ENCODE measurements at places on chromosomes 6 and 20.

- DNase-seq, result no peak
Observed at GRCh38 chr6:20170455-20171148, 41.7 kb downstream of the MBOAT1 start.

- DNase-seq, result no peak
Observed at GRCh38 chr6:51495096-51495495, 592.3 kb downstream of the PKHD1 start.

DNA sequence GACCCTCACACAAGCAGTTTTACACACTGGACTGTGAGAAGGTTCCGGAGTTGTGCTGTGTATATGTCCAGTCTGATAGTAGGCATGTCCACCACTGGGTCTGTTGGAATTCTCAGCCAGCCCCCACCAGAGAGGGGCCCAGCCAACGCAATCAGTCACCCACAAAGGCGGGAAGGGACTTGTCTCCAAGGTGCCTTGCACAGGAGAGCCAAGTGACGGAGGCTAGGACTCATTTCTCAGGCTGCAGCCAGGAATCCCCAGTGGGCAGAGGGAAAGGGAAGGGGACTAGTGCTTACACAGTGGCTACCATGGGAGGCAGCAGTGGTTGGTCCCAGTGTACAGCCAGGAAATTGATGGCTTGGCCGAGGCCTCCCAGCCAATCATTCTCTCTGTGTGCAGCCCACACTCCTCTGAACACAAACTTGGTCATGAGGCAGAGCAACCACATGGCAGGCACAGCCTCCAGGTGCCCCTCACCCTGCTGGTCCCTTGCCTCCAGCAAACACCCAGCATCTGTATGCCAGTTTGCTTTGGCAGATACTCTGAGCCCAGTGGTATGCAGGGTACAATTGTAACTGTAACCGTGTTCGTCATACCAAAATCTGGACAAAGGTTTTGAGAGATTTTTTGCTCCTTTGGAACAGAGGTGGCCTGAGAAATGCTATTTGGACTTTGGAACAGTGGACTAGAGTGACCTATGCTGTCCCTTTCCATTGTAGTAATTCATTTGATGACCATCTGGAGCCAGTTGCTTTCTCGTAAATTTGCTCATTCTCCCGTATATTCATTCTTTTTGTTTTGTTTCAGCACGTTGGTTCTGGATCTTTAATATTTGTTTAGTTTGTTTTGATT, 72.9 kb upstream of the MYL9 start:
- no peak for DNase-seq

- DNase-seq, result no peak
Observed at GRCh38 chr6:56314683-56315523, 67.5 kb upstream of the COL21A1 start.

DNA sequence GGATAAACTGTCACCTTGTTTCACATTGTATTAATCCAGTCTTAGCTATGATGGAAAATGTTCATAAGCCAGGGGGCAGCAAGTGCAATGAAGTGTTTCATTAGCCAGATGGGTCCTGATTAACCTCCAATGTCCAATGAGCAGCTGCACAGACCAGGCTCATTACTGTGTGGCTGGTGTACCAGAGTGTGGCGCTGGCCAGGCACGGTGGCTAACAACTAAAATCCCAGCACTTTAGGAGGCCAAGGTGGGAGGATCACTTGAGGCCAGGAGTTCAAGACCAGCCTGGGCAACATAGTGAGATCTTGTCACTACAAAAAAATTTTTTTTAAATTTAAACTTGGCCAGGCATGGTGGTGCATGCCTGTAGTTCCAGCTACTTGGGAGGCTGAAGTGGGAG, 201.7 kb upstream of the FOXQ1 start:
- no peak for DNase-seq

DNA sequence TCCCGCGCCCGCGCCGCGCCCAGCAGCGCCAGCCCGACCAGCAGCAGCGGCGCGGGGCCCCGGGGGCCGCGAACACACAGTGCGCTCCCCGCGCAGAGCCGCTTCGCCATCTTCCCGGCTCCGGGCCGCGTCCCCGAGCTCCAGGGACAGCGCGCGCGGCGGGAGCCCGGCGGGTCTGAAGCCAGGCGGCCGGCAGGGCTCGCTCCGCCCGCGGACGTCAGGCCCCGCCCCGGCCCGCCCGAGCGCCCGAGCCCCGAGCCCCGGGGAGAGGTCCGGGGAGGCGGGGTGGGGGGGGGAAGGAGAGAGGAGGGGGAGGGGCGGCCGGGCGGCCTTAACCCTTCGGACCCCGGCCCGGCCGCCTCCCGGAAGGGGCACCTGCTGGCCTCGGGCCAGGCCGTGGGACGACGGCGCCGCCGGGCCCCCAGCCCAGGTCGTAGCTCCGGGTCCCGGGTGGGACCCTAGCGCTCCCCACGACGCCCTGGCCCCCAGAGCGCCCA, at the start of gene LAMA5:
Gene LAMA5 (minus strand): TSS at position 177 of the 497 bp plus-strand sequence. CDS start 67 bp downstream, at position 110.
- DNase-seq, result no peak

- DNase-seq, result no peak
Observed at GRCh38 chr6:144190593-144190992, 40.3 kb downstream of the STX11 start.

GRCh38 chr6:167351656-167352345, 26.9 kb downstream of the TTLL2 start:
- no peak for DNase-seq

DNA sequence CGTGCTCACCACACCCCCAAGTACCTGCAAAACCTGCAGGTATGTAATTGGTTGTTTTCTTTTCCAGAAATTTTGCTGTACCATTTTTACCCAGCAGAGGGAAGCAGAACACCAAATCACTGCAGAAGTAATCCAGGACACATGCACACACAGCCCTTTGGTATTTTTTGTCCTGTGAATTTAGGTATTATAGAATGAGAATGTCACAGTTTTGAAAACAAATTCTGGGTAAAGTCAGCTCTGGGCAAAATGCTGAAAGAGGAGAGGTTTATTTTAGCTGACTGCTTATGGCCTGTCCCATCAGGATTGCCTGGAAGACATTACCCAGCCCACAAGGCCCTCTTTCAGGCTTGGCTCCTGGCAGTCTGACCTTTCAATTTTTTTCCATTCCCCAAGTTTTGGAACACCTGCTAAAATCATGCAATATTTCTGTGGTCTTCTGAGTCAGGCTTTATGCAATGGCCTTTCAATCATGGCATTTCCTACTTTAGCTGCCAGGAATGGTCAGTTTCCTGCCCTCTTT, 3.5 kb upstream of the EFHC1 start:
- peak; percentile 64 for DNase-seq

- no peak for DNase-seq
Observed at GRCh38 chr6:113411011-113411410, 446.1 kb upstream of the MARCKS start.

GRCh38 chr6:51266604-51267003, 447.9 kb downstream of the TFAP2B start:
- no peak for DNase-seq

- peak; percentile 48 for DNase-seq
Observed at GRCh38 chr20:49888212-49889000, 26.9 kb downstream of the SPATA2 start.

- DNase-seq, result no peak
Observed at GRCh38 chr6:147133669-147134068, 70.5 kb upstream of the STXBP5 start.

DNA sequence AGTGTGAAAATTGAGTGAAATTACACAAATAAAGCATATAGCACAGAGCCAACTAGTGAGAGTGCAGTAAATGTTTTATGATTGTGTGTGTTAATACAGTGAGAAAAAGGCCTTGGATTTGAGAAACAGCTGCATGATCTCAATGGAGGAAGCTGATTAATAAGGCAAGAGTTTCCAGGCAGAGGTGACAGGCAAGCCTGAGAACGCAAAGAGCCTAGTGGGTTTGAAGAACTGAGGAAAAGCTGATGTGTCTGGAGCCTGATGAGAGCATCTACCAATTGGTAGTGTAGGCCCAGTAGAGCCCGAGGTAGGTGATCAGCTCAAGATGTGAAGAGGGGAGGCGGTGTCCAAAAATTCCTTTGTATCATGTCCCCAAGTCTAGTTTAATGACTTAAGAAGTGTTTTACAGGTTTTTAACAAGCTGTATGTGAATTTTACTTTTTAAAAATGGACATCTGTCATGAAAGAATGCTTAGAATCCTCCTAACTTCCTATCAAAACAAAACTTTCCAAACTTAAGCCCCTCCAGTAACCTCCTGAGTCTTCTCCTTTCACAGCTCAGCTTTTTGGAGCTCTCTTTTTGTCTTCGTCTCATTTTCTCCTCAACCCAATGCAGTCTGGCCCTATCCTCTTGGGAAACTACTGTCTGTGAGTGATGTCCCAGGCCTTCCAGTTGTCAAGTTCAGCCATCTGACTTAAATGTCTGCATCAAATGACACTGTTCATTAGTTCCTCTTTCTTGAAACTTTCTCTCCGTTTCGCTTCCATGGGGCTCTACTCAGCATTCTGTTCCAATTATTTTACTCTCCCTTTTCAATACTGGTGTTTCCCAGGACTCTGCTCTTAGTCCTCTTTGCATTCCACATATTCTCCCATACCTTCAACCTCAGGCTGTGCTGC, 1.2 kb downstream of the CDC40 start:
- DNase-seq, result no peak

GRCh38 chr20:34037767-34038166, 44.1 kb downstream of the RALY start:
- DNase-seq, result no peak

- no peak for DNase-seq
Observed at GRCh38 chr6:151136141-151136755, 103.5 kb upstream of the AKAP12 start.

GRCh38 chr6:135600086-135600702, 102.7 kb upstream of the AHI1 start:
- no peak for DNase-seq

GRCh38 chr6:26457264-26457805, 420 bp upstream of the BTN2A1 start:
- no peak for DNase-seq

DNA sequence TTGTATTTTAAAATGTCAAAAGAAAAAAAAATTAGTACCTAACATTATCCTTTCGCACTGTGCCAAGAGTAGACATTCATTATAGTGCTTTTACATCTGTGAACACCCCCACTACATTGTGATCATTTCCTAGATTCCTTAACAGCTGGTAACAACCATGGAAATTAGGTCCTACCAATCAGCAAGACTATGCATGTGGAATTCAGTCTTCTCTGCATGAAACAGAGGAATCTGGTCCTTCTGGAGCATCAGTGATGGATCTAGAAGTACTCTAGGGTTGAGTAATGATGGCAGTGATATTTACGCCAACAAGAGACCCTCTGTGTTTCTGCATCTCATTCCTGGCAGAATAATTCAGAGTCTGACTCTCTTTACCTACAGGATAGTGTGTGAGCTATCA, 9.4 kb downstream of the OR12D1 start:
- no peak for DNase-seq

- DNase-seq, result peak; percentile 84
Observed at GRCh38 chr20:63520504-63520933, at the start of gene PPDPF. Gene PPDPF, plus strand, starts transcription at chr20:63520765. Its CDS starts 544 bp downstream, at chr20:63521309.

DNA sequence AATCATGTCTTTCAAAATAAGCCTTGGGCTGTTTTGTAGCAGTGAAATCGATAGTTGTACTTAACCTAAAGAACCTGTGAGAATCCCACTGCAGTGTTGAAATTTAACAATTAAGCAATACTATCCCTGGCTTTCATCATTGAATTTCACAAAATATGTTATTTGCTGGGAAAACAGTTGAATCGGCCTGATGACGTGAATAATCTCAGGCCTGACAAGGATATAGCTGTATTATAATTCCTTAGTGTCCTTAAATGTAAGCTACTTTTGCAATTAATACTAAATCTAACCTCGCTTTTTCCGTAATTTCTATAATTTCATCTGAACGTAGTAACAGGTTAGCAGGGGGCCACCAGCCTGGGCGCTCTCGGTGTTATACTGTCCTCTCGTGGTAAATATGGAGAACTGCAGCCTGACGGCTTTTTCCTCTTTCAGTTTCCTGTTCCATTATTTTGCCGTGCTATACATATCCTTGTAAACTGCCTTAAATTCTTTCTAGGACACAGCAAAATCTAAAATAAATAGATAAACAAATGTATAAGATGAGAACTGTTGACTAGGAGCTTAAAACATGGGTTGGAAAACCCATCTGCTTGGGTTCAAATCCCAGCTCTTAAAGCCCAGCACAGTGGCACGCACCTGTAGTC, 24.0 kb downstream of the MTFR2 start:
- DNase-seq, result peak; percentile 24

- no peak for DNase-seq
Observed at GRCh38 chr20:54212226-54212625, 4.3 kb downstream of the PFDN4 start.

DNA sequence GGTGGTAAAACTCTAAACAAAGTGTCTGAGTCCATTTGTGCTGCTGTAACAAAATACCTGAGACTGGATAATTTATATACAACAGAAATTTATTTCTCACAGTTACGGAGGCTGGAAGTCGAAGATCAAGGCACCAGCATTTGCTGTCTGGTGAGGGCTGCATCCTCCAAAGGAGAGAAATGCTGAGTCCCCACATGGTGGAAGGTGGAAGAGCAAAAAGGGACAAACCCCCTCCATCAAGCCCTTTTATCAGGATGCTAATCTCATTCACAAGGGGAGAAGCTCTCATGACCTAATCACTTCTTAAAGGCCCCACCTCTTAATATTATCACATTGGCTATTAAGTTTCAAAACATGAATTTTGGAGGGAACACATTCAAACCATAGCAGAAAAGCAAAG, 55.9 kb upstream of the SYNJ2 start:
- DNase-seq, result no peak

DNA sequence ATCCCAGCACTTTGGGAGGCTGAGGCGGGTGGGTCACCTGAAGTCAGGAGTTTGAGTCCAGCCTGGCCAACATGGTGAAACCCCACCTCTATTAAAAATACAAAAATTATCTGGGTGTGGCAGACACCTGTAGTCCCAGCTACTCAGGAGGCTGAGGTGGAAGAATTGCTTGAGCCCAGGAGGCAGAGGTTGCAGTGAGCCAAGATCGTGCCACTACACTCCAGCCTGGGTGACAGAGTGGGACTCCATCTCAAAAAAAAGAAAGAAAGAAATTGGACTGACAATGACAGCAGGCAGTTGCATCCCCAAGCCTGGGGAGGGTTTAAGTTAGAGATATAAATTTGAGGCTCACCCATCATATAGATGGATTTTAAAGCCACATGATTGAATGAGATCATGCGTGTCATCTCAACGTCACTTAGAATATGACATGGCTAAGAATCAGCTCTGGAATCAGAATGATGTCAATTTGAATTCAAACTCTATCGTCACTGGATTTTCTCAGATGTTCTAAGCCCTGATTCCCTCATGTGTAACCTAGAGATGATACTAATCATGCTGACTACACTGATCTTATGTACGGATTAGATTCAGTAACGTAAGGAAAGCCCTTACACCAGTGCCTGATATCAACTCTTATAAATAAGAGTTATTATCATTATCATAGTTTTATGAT, 534.0 kb upstream of the JARID2 start:
- no peak for DNase-seq

GRCh38 chr6:114344246-114344970, 1.6 kb upstream of the HS3ST5 start:
- DNase-seq, result no peak

GRCh38 chr20:50194831-50195523, 4.3 kb downstream of the CEBPB start:
- DNase-seq, result no peak

GRCh38 chr6:6466967-6467761, 121.4 kb upstream of the LY86 start:
- DNase-seq, result no peak

- no peak for DNase-seq
Observed at GRCh38 chr6:125157280-125157679, 3.7 kb downstream of the TPD52L1 start.

GRCh38 chr6:112251171-112251875, 3.0 kb downstream of the LAMA4 start:
- no peak for DNase-seq
